ENCODE measurements at places on chromosomes 6 and 20.

DNA sequence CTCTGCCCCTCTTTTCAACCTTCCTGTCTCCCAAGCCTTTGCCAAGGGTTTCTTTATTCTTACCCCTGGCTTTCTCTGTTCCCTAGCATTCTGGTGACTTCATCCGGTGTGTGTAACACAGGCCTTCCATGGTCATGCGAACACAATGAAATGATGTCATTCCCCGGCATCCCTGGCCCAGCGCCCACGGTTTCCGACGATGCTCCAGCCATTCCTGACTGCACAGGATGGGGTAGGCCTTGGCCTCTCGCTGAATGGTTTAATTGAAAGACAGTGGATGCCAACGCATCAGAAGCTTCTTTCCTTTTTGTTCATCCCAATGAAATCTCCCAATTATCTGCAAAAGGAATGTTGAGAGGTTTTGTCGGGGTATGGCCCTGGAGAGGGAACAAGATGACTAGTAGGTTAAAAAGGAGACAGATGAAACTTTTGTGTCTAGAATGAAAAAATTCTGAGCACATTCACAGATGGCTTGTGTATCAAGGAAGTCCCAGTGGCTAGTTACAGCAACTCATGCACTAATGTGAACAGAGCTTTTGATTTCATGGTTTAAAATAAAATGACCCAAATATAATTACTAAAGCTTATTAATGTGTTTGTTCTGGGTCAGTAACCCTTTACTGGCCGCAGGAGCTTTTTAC, 655.0 kb downstream of the QKI start:
- DNase-seq, result no peak

DNA sequence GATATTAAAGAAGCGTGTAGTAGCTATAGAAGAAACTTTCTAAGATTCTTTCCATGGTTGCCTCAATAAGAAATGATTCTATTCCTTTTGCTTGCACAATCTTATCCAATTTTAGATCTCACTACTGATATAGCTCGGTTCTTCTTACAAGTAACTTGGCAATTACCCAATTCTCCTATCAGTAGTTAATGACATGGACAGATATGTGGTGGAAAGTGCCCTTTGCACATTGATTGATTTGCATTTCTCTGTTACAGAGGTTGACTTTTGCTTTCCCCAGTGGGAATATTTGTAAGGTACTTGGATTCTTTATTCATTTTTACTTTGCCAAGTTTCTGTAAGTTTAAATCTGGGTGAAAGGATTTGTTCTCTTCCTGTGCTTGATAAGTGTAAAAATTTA, 93.7 kb upstream of the QKI start:
- DNase-seq, result no peak

GRCh38 chr6:37343248-37343647, 10.5 kb upstream of the RNF8 start:
- DNase-seq, result no peak

DNA sequence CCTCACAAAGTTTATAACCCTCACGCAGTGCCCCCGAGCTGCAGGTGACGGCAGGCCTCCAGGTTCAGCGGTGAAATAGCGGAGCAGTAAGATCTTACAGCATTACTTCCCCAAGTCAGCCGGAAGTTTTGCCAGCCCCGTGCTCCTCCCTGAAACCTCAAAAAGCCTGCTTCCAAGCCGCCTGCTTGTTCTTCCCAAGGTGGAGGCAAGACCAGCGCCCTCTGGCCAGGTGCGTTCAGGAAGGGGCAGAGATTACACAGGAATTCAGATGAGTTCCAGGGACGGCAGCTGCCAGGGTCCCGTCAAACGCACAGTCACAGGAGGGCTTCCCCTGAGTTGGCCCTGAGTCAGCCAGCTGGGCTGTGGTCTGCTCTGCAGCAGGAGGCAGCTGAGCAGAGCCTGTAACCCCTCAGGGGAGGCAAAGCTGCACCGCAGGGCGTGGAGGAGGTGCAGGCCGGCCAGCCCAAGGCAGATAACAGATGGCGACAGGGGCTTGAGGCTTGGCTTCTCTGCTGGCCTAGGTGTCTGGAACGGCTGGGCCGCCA, 124.1 kb upstream of the RPS6KA2 start:
- DNase-seq, result no peak

DNA sequence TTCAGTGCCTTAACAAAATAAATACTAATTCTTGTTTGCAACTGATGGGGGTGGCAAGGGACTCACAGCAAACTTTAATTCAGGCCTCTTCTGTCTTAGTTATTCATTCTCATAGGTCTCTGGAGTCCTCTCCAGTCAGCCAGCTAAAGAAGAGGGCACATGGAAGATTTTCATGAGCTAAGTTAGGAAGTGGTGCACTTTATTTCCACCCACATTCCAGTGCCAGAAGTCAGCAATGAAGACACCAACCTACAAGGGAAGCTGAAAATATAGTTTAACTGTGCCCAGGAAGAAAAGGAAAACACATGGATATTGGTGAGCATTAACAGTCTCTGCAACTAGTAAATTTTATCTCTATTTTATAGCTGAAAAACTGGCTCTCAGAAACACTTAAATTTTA, 16.7 kb upstream of the IRAK1BP1 start:
- DNase-seq, result no peak

DNA sequence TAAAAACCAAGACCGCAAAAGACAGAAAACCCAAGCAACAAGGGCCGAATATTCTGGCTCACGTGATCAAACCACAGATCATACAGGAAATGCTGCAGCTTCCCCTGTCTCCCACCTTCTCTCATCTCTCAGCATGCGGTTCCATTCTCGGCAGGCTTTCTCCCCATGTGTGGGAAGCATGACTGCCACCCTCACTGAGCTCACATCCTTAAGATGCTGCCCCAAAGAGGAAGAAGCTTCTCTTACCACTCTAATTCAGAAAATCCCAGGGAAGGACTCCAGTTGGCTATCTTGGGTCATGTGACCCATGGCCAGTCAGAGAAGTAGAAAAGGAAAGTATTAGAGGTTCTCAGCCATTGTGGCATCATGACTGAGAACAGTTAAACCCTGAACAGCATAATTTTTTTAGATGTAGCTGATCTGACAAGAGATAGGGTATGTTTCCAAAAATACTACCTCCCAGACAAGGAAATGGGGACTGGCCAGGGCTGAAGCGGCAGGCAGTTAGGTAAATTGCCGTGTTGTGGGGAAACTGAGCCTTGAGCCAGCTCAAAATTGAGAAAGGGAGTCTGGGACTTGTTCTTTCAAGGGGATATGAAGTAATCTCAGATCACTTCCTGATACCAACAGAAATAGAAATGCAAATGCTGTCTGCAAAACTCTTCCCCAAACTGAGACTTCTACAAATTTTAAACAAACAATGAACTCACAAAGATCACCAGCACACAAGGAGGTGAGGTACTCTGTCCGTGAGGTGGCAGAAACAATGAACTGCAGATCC, 37.1 kb upstream of the GRM4 start:
- no peak for DNase-seq

DNA sequence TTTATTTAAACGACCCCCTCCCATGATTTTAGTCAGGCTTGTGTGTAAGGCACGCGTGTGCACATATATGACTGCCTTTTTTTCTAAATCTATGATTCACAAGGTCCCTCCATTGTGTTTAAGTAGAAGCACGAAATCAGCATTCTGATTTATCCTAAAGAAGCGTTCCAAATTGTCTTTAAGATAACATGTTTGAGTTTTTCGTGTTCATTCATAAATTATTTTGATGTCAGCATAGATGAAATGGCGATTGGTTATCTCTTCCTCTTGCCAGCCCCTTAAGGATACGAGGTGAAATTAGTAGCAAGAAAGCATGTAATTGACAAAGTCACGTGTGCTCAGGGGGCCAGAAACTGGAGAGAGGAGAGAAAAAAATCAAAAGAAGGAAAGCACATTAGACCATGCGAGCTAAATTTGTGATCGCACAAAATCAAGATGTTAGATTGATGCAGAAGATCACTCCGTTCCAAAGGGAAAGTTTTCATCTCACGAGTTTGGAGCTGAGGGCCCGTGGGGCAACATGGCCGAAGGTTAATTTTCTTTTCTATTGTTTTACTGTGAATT, at the start of gene LIN28B:
TSS of gene LIN28B (plus strand) at position 377 of the 564 bp plus-strand sequence. CDS start at position 521, 144 bp downstream.
- DNase-seq, result no peak

GRCh38 chr6:144364208-144364720, 79.1 kb downstream of the UTRN start:
- no peak for DNase-seq

- DNase-seq, result no peak
Observed at GRCh38 chr20:38129248-38129865, 35.7 kb downstream of the TGM2 start.

DNA sequence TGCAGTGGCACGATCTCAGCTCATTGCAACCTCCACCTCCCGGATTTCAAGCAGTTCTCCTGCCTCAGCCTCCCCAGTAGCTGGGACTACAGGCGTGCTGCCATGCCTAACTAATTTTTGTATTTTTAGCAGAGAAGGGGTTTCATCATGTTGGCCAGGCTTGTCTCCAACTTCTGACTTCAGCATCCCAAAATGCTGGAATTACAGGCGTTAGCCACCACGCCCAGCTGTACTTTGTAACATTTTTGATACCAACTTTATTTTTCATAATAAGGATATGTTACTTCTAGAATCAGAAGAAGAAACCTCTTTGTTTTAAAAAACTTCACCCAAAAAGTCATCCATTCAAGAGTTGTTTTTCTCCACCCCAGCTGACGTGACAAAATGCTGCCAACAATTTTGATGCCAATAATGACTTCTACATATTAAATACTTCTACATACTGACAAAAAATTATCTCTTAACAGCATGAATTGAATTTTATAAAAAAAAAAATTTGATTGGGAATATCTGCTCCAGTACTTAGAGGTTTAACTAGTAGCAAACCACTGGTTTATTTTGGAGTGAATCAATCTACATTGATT, 22.5 kb upstream of the PRIM2 start:
- no peak for DNase-seq

- no peak for DNase-seq
Observed at GRCh38 chr6:117399924-117400323, 25.8 kb downstream of the ROS1 start.

DNA sequence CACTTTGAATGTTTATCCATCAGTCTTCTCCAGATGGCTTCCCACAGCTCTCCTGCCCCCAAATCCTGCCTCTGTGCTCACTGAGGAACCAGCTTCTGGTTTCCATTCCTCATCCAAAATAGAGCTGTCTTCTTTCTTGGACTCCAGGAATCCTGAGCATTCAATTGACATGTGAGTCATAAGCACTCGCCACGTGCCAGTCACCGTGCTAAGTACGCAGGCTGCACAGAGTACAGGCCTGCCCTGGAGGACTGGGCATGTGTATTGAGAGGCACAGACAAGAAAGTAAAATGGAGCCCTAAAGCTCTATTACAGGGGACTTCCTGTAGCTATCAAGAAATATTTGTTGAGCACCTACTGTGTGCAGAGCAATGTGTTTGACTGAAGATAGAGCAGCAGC, 39.7 kb upstream of the LRFN2 start:
- DNase-seq, result no peak

- DNase-seq, result no peak
Observed at GRCh38 chr6:137362878-137363804, 131.1 kb downstream of the OLIG3 start.

- no peak for DNase-seq
Observed at GRCh38 chr6:12249541-12250382, 40.4 kb upstream of the EDN1 start.

- DNase-seq, result no peak
Observed at GRCh38 chr20:3990716-3991115, 24.6 kb downstream of the RNF24 start.

GRCh38 chr6:166926748-166927147, 29.6 kb downstream of the RNASET2 start:
- DNase-seq, result no peak

GRCh38 chr6:82331031-82331773, 32.4 kb upstream of the TPBG start:
- DNase-seq, result peak; percentile 50

DNA sequence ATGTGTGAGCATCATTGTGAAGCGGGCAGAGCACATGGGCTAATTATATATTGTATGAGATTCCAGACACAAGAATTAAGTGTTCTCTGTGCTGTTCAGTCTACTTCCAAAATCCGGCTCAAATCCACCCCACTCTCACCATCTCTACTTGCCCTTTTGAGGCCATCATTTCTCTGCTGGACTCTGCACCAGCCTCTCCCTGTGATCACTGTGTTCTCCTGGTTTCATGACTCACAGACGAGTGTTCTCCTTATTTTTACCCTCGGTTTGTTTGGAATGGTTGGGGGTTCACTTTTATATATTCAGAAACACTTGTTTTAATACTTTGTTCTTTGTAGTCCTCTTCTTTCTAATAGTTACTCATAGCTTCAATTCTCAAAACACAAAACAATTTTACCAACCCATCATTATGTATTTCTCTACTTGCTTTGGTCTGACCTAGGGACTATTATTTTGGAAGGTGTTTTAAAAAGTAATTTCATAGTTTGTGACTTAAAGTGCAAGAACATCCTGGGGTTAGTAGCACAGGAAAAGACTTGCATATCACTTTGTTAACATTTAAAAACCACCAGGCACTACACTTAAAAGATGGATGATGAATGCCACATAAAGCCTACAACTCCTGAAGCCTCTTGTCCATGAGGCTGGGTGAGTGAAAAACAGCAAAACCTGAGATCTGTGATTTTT, 82.7 kb downstream of the UST start:
- DNase-seq, result no peak

DNA sequence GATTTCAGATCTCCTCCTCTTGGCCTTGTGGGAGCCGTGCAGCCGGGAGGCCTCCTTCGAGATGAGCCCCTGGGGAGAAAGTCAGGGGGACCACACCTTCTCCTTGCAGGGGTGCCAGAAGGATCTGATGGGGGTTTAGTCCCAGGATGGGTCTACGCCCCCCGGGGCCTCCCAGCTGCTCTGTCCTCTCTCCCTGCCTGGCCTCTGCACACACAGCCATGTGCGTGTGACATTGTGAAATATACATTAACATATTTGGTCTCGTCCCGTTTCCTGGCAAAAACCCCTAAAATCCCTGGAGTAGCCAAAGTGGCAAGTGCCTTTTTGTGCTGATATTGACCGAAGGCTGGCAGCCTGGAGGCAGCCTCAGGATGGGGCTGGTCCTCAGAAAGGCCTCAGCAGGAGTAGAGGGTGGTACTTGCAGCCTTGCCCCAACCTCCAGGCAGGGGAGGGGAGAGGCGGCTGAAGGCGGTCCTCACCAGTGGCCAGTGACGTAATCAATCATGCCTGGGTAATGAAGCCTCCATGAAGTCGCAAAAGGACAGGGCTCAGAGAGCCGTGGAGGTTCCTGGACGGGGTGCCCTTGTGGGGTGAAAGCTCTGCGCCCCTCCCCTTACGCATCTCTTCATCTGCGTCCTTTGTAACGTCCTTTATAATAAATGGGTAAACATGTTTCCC, 5.1 kb upstream of the HELZ2 start:
- no peak for DNase-seq

DNA sequence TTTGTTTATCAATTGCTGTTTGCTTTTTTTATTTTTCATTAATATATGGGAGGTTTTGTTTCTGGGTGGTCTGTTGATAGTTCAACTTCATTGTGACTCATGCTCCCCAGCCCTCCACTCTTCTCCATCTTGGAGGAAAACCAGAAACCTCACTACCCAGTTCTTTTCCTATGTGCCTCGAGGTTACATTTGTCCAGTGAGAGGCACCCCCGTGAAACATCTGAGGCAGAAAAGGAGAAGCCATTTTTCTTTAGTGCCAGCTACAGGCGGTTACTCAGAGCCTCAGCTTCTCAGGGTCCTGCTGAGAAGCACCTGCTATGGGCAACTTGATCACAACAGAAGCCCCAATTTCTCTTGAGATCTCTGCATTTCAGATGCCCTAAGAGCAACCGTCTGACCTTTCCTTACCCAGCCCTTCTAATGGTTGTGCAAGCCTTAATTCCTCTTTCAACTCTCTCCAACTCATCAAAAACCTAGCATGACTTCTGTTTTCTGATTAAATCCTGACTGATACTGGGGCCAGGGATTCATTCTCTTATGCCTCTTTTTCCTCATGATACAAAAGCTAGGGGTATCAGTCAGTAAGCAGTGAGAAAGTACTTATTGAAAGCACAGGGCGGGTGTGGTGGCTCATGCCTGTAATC, 144.6 kb downstream of the ELOVL4 start:
- no peak for DNase-seq

Measured in fibroblast of skin of left quadriceps (primary cell).